B cell (primary cell): ENCODE measurements at places on chromosomes 13 and 19.

- no peak overlapping the region for H3K4me3 ChIP-seq
- H3K4me1 ChIP-seq: no peaks in the 10 kb centered on the region
- no peak for DNase-seq
Observed at GRCh38 chr13:106484084-106484483, 51.4 kb downstream of the EFNB2 start.

DNA sequence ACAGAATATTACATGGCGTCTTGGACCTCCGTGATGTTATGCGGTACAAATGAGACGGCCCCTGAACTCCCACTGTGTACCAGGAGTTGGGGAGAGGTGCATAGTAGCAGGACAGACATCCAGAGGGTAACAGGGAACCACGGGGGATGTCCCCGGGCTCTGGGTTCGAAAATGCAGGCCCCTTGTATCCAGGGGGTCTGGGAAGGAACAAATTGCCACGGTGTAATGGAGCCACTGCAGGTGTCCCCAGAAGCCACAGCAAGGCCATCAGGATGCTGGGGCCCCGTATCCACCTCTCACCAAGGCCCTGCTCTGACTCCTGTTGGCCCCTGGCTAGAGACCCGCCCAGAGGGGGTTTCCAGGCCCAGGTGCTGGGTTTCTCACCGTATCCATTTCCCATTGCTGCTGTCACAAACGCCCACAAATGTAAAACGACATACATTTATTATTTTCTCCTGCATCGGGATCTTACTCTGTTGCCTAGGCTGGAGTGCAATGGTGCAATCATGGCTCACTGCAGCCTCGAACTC lies 77.8 kb downstream of the INSR start:
- no peaks in the 10 kb centered on the region for H3K27me3 ChIP-seq
- no peak for DNase-seq
- no peak overlapping the region for H3K4me3 ChIP-seq
- no peak overlapping the region for H3K27ac ChIP-seq
- peaks cover 15% of the 10 kb centered on the region for H3K4me1 ChIP-seq
- no peaks in the 10 kb centered on the region for H3K36me3 ChIP-seq

DNA sequence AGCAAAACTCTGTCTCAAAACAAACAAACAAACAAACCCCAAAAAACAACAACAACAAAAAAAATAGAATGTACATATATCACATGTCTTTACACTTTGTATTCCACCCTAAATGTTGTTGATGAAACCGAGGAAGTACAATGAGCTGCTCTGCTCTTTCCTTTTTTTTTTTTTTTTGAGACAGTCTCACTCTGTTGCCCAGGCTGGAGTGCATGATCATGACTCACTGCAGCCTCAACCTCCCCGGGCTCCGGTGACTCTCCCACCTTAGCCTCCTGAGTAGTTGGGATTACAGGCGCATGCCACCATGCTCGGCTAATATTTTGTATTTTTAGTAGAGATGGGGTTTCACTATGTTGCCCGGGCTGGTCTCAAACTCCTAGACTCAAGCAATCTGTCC lies 30.6 kb upstream of the LRP3 start:
- no peak for DNase-seq
- no peaks in the 10 kb centered on the region for H3K4me1 ChIP-seq
- no peaks in the 10 kb centered on the region for H3K27me3 ChIP-seq
- no peak overlapping the region for H3K27ac ChIP-seq
- H3K4me3 ChIP-seq: no peak overlapping the region
- no peaks in the 10 kb centered on the region for H3K36me3 ChIP-seq

GRCh38 chr13:92941167-92941566 lies 285.4 kb upstream of the GPC6 start:
- no peak overlapping the region for H3K4me3 ChIP-seq
- H3K36me3 ChIP-seq: no peaks in the 10 kb centered on the region
- H3K27ac ChIP-seq: no peak overlapping the region
- no peak for DNase-seq

DNA sequence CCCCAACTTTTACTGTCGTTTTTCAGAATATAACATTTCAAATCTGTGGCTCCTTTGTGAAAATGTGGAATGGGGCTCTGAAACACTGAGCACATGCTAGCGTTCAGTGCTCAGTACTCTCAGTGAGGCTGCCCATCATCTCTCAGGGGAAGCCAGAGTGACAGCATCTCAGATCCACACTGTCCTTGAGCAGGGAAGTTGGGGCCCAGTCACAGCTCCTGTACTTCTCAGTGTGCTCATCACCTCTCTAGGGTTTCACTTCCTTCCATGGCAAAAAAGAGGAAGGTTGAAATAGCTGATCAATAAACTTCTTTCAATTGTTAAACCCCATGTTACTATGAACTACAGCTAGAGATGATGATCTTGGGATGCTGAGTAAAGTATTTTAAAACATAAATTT lies 565.9 kb upstream of the SPRY2 start:
- no peak overlapping the region for H3K4me3 ChIP-seq
- H3K4me1 ChIP-seq: no peaks in the 10 kb centered on the region
- H3K36me3 ChIP-seq: no peaks in the 10 kb centered on the region
- H3K27ac ChIP-seq: no peak overlapping the region
- no peak for DNase-seq

DNA sequence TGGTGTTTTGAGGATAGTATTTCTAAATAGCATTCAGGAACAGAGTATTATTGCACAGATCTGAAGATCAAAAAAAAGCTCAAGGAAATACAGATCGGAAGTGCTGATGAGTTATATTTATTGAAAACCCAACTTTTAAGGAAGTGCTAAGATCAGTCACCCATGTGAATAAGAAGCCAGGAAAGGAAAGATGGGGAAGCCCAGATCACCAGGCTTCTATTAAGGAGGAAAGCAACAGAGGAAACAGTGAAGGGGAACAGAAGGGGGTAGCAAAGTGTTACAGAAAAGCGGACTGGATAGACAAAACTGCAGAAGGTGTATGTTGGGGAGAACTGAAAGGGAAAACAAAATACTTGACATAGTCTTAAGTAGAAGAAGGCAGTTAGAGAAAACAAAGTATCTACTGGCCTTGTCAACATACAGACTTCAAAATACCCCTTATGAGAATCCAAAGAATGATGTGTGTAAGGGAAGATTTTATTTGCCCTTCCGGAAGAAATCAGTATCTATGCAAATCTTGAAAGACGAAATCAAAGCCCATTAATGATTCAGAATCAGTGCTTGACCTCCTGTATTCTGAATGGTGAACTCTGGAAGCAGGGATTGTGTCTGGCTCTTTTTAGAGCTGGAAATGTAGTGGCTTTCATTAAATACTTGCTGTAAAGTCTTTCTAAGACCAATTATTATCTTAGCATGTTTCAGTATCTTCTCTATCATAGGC lies 12.1 kb downstream of the UFM1 start:
- DNase-seq: peak; percentile 27
- peaks cover 10% of the 10 kb centered on the region for H3K4me1 ChIP-seq
- H3K4me3 ChIP-seq: no peak overlapping the region
- peaks cover 2% of the 10 kb centered on the region for H3K36me3 ChIP-seq

DNA sequence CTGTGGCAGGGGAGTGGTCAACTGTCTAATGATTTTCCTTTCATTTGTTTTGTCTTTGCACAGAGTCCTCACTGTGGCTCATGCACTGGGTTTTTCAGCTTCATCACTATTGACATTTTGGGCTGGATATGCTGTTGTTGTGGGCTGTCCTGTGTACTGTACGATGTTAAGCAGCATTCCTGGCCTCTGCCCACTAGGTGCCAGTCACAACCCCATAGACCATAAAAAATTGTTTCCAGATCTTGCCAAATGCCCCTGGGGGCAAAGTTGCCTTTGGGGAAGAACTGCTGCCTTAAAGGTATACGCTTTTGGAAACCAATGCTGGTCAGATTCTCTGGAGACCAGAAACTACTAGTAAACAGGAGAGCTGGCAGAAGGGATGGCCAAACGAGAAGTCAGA lies 310.4 kb downstream of the SPRY2 start:
- H3K27ac ChIP-seq: no peak overlapping the region
- no peaks in the 10 kb centered on the region for H3K4me1 ChIP-seq
- no peak overlapping the region for H3K4me3 ChIP-seq
- H3K36me3 ChIP-seq: no peaks in the 10 kb centered on the region

DNA sequence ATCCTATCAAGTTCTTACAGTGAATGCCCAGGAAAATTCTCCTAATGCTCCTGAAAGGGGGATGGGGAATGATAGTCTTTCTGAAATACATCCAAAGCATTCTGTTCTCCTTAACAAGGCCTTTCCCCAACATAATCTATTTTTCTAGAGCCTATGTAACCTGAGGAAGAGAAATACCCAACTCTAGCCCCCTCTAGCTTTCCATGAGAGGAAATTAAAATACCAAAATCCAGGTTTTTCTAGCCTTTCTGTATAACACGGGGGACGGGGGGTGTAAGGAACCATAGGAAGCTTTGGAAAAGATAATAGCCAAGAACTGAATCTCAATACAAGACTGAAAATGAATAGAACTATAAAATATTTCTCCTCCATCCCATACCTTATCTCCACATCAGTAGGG lies 815.9 kb downstream of the SLITRK6 start:
- H3K4me3 ChIP-seq: no peak overlapping the region
- H3K27ac ChIP-seq: no peak overlapping the region
- H3K36me3 ChIP-seq: no peaks in the 10 kb centered on the region

DNA sequence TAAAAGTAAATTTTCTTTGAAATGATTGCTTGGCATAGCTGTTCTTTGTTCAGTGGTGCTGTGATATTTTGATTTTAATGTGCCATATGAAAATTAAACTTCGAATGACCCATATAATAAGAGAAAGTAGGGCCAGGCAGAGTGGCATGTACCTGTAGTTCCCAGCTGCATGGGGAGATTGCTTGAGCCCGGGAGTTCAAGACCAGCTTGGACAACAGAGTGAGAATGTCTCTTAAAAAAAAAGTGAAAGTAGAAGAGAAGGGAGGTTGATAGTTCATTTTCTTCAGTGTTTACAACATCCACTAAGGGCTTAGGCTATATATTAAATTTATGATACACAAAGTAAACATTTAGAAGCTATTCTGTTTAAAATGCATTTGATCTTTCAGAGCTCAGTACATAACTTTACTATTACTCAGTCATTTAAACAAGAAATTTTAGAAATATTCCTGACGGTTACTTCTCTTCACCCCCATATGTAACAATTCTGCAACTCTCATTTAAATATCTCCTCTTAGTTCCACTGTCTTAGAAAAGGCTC lies 17.2 kb upstream of the RFC3 start:
- H3K27ac ChIP-seq: no peak overlapping the region
- no peak for DNase-seq
- no peaks in the 10 kb centered on the region for H3K27me3 ChIP-seq
- no peaks in the 10 kb centered on the region for H3K36me3 ChIP-seq
- no peak overlapping the region for H3K4me3 ChIP-seq
